ENCODE measurements at places on chromosomes 11 and 22.

- DNase-seq: no peak
Observed at GRCh38 chr11:15955595-15955994, 400.8 kb downstream of the SOX6 start.

GRCh38 chr11:70464509-70465361, 66.4 kb downstream of the CTTN start:
- DNase-seq: no peak

- no peak for DNase-seq
Observed at GRCh38 chr11:39571081-39571480, 1888.4 kb downstream of the LRRC4C start.

GRCh38 chr11:19276859-19277808, 36.4 kb upstream of the E2F8 start:
- DNase-seq: no peak

Measured in activated T-helper 1 cell treated with anti-CD3 and anti-CD28 coated beads, Interleukin-12 subunit alpha, Interleukin-12 subunit beta, Interleukin-2, Interleukin-4 antibody, amounts not matched to agents 30 ng/mL and 10 ng/mL and 1 ng/mL, durations not matched to agents 14 hours and 24 hours and 36 hours (primary cell).